ENCODE measurements at places on chromosomes 4 and X. TPM values are rescaled to one million over a fixed set of nuclear protein-coding genes. Genes with fewer than 3 reads are reported as not detected.

The EDNRA gene
- total RNA-seq, result 2.1 TPM

The KLB gene
- total RNA-seq, result not detected

The TIGD2 gene
- total RNA-seq, result 9.0 TPM

The ARMCX1 gene
- 81.6 TPM for total RNA-seq

The AFF2 gene
- 0.69 TPM for total RNA-seq

The STAG2 gene
- 73.1 TPM for total RNA-seq

The BRS3 gene
- not detected for total RNA-seq

The MAGEA12 gene
- not detected for total RNA-seq

The FAM9B gene
- total RNA-seq, result not detected

The GPR78 gene
- total RNA-seq, result not detected

The SHROOM2 gene
- 2.1 TPM for total RNA-seq

The UGT2B11 gene
- not detected for total RNA-seq

The ARHGAP4 gene
- total RNA-seq, result 2.9 TPM

The TRIM60 gene
- not detected for total RNA-seq

The HNRNPH2 gene
- total RNA-seq, result 62.2 TPM

The MAML3 gene
- total RNA-seq, result 10.2 TPM

The CNGA1 gene
- total RNA-seq, result not detected

The REPS2 gene
- 6.2 TPM for total RNA-seq

The GDPD2 gene
- total RNA-seq, result not detected

The GLRA3 gene
- total RNA-seq, result not detected

The FAM47E gene
- under 0.01 TPM for total RNA-seq

The GPR143 gene
- total RNA-seq, result 186 TPM

The TCEAL7 gene
- total RNA-seq, result 11.7 TPM

The KCND1 gene
- total RNA-seq, result 1.00 TPM

The MGAT4D gene
- total RNA-seq, result not detected

The MAGEA8 gene
- total RNA-seq, result not detected

The G3BP2 gene
- total RNA-seq, result 221 TPM

The VCX3A gene
- not detected for total RNA-seq

The TNMD gene
- not detected for total RNA-seq

The SLIT2 gene
- total RNA-seq, result 1.4 TPM

The RAB39B gene
- total RNA-seq, result not detected

The DCTD gene
- total RNA-seq, result 61.1 TPM

The CENPVL2 gene
- not detected for total RNA-seq

The TMEM150C gene
- under 0.01 TPM for total RNA-seq

Measured in melanocyte of skin (primary cell).